ENCODE measurements at places on chromosomes 7 and 10.

GRCh38 chr7:108201766-108202165, 71.6 kb upstream of the LAMB4 start:
- DNase-seq, result no peak

- DNase-seq, result no peak
Measured at GRCh38 chr7:54141576-54141975, 400.6 kb upstream of the VSTM2A start.

- DNase-seq, result no peak
Measured at GRCh38 chr10:80737209-80737608, 199.5 kb downstream of the SH2D4B start.

DNA sequence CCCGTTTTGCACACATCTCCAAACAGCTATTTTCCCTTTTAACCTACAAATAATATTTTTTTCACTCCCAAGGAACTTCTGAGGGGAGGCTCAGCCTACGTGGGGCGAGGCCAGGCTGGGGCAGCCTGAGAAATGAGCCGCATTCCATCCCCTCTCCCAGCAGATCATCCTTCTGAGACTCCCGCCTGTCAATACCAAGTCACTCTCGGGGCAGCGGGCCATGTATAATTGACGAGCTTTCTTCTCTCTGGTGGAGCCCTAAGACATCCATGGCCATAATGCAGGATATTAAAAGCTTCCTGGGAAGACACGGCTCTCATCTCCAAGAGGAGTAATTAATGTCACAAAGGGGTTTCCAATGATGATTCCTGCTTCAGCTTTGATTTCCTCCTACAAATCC, 37.8 kb upstream of the CHST15 start:
- DNase-seq, result no peak

GRCh38 chr7:17301471-17302456, 3.3 kb downstream of the AHR start:
- DNase-seq, result no peak

DNA sequence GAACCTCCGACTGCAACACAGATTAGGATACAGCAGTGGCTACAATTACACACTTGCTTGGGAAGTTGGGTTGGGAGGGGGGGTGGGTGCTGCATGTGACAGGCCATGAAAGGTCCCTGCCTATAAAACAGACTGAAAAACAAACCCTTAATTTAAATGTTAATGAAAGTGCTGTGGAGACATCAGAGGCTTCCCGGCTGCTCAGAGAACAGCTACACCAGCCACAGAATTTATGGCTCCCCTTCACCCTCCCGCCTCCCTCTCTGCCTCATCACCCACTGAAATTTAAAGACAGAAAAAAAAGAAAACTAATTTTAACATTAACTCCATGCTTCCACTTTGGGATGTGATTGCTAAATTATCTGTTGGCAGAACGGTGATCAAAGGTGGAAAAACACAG, 34.7 kb downstream of the FBXW4 start:
- DNase-seq, result no peak

DNA sequence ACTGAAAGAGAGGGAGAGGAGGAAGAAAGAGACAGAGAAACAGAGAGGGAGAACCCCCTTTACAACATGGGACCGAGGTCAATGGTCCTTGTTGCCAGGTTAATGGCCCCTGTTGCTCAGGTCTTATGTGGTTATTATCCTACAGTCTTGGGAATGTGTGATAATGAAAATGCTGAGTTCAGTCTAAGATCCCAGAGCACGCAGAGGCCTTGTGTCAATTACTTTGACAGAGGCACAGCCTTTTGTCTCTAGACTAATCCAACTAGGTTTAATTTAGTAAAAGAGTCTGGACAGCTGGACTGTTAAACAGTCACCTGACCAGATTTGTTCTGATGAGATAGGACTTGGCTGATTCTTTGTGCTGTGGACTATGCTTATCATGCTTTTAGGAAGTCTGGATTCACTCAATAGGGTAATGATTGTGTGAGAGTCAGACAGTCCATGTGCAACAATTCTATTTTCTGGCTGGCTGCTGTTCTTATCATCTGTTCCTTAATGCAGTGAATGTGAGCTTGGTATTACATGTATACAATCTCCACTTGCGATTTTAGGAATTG, 157.4 kb upstream of the MAGI2 start:
- DNase-seq, result no peak

GRCh38 chr7:128022631-128023532, 8.4 kb downstream of the LRRC4 start:
- no peak for DNase-seq

- DNase-seq, result no peak
Measured at GRCh38 chr10:32217216-32217615, 129.7 kb downstream of the EPC1 start.
